ENCODE measurements at places on chromosomes 6 and 20. TPM values are rescaled to one million over a fixed set of nuclear protein-coding genes. Genes with fewer than 3 reads are reported as not detected.

- DNase-seq: no peak
Observed at GRCh38 chr6:139325686-139326085, 33.9 kb upstream of the TXLNB start.

- no peak for DNase-seq
Observed at GRCh38 chr6:14379568-14379967, 262.0 kb downstream of the CD83 start.

- DNase-seq: no peak
Observed at GRCh38 chr6:113859349-113860180, 2.4 kb downstream of the MARCKS start.

DNA sequence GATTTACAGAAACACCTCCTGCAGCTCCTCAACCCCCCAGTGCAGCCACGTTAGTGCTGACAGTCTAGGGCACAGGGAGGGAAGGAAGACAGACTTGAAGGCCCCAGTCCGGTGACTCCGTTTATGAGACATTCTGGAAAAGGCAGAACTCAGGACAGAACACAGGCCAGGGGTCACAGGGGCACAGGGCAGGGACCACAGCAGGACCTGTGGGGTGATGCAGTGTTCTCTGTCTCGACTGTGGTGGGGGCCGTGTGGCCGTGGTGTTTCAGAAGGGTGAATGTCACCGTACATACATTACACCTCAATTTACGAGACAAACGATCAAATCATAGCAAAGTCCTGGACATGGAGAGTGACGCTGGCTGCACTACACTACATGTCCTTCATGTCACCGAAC, 11.3 kb downstream of the BHLHE23 start:
- no peak for DNase-seq

GRCh38 chr20:62479156-62479555, 3.4 kb upstream of the GATA5 start:
- no peak for DNase-seq

The TNFRSF6B gene
- not detected for total RNA-seq

GRCh38 chr20:8352486-8352885, 220.4 kb downstream of the PLCB1 start:
- DNase-seq: no peak

- no peak for DNase-seq
Observed at GRCh38 chr6:33685411-33686224, 25.9 kb downstream of the UQCC2 start.

DNA sequence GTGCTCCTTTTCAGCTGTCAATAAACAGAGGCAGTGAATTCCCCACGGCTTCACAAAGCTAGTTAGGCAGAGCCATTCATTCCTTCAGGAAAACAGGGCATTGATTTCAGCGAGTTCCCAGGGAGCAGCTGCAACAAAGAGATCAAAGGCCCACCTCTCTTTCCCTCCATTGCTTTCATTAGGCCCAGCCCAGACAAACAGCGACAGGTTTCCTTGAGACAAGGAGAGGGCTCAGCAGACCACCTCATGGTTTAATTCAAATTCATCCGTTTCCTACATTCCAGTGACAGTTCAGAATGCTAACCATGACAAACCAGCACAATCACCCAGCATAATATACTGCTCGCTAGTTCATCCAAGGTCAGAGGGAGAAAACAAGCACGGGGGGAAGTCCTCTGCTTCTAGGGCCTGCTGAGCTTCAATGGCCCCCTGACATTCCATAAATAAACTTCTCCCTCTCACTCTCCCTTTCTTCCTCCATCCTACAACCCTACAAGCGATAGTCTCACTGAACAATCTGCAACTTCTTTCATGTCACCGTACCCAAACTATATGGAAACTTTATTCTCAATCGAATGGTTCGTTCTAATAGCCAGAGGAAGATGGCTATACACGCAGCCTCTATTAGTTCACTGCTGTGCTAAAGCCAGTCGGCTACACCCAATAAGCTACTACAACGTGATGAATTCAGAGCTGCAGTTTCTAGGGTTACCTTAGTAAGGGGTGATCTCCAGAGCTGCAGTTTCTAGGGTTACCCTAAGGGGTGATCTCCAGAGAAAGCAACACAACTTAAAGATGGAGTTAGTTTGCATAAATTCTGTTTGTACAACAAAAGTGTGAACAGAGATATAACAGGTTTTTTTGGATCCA, 34.7 kb downstream of the PLAGL1 start:
- DNase-seq: no peak

- no peak for DNase-seq
Observed at GRCh38 chr20:25081065-25081729, 744 bp downstream of the VSX1 start.

The DZANK1 gene
- total RNA-seq: 6.5 TPM

- DNase-seq: no peak
Observed at GRCh38 chr6:50829898-50830444, 11.3 kb downstream of the TFAP2B start.

DNA sequence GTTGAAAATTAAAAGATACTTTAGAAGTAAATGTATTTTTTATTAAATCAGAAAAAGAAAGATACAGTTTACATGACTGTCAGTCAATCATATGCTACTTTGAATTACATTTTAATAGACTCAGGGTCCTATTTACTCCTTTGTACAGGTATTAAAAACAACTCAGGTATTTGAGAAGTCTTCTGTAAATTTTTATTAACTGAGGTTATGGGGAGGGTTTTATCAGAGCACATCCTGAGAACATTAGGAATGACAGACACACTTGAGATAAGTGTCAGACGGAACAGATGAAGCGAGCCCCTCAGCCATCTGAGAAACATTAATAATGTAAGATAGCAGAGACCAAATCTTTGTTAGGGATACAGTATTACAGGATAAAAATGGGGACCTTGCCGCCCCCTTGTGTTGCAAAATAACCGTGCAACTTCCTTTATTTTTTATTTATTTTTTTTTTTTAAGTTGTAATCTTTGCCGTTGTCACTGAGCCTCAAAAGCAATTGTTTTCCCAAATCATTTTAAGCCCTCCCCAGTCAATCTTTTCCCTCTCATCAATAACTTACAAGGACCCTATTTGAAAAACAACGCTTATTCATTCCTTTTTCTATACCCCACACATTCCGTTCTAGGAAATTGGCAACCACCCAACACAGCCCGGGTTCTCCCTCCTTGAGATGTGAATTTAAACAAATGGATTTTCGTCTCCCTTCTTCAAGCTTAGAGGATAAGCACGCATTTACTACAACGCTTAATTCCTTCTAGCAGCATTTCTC, 126.7 kb downstream of the BCAS1 start:
- DNase-seq: no peak

The CRISP3 gene
- not detected for total RNA-seq

- DNase-seq: no peak
Observed at GRCh38 chr20:31710423-31711108, 12.1 kb downstream of the BCL2L1 start.
